Lung microvascular endothelial cell (primary cell): ENCODE measurements at places on chromosomes 4 and X. TPM values are rescaled to one million over a fixed set of nuclear protein-coding genes. Genes with fewer than 3 reads are reported as not detected.
A peak's percentile ranks its signal among the peaks of the same experiment; 100 is the strongest.

The TENM3 gene
- total RNA-seq, result 21.4 and 45.4 TPM in 2 replicates

The TMEM156 gene
- under 0.01 and 0.87 TPM in 2 replicates for total RNA-seq

DNA sequence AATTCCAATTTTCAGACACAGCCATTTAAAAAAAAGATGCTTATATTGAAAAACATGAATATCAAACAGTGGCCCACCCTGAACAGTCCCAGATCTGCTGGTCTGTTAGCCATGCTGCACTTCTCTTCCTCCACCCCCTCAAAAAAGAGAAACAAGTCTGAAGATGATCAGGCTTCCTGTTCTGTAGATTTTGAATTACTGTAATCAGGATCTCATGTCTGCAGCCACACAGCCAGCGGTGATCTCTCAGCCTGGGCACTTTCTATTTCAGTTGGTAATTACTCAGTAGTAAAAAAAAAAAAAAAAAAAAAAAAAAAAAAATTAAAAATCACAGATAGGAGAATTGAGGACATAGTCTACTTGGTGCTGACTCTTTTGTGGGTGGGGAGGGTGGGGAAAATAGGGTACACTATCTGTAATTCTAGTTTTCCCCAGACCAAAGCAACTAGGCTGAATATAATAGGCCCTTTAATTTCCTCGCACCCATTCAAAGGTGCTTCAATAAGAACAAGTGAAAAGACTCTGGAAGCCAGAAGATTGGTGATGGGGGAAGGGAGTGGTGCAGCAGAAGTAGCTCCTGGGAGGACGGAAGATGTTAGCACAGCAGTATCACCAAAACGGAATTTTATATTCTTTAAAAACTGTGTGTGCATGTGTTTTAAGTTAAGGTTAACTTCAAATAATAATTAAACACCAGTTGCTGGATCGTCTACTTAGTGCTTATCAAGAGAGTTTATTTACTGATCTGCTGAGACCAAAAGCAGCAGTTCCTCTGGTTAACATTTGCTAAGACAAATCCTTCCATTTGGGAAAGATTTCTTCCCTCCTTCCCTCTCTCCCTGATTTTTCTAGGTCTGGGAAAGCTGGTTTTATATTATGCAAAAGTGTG is 47.0 kb downstream of the SPRY1 start:
- DNase-seq, result peak; percentile 21

- peak; percentile 52 for DNase-seq
Observed at GRCh38 chr4:185847352-185848097, 35.5 kb upstream of the SORBS2 start.

- DNase-seq, result no peak
Observed at GRCh38 chr4:182931691-182932345, 14.6 kb upstream of the DCTD start.

- peak; percentile 78 for DNase-seq
Observed at GRCh38 chrX:56802921-56803849, 74.1 kb downstream of the NBDY start.
